ENCODE measurements at places on chromosomes 5 and 9. TPM values are rescaled to one million over a fixed set of nuclear protein-coding genes. Genes with fewer than 3 reads are reported as not detected.

CARTPT gene
- total RNA-seq = not detected

GRCh38 chr9:94656200-94656599 lies 16.9 kb upstream of the FBP1 start:
- H3K4me3 ChIP-seq = peak overlapping the region; percentile 56
- H3K27me3 ChIP-seq = peaks cover 2% of the 10 kb centered on the region
- no peaks in the 10 kb centered on the region for H3K36me3 ChIP-seq
- DNase-seq = peak; percentile 51
- peaks cover 22% of the 10 kb centered on the region for H3K4me1 ChIP-seq

LCN2 gene
- total RNA-seq = not detected

- peaks cover 68% of the 10 kb centered on the region for H3K4me1 ChIP-seq
- no peaks in the 10 kb centered on the region for H3K27me3 ChIP-seq
These were observed 1.2 kb upstream of the RNF44 start for GRCh38 chr5:176538230-176538988.

DNA sequence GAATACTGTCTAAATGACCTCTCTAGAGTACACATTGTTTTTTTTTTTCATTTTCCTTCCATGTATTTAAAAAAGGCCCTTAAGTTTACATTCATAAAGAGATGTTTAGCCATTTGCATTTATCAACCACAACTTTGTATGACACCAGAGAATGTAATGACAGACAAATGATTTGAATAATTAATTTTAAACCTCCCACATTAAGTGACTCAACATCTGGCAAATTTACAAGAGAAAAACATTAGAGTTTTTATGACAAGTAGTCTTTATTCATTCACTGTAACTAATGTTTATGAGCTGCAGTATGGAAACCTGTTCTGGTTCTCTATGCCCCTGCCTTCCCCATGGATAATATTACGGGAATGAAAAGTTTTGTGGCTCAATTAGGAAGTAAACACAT lies 1093.8 kb upstream of the CDH9 start:
- H3K27me3 ChIP-seq = no peaks in the 10 kb centered on the region
- H3K36me3 ChIP-seq = no peaks in the 10 kb centered on the region
- H3K4me1 ChIP-seq = no peaks in the 10 kb centered on the region
- no peak for DNase-seq
- no peak overlapping the region for H3K27ac ChIP-seq

- no peak overlapping the region for H3K4me3 ChIP-seq
- H3K27me3 ChIP-seq = no peaks in the 10 kb centered on the region
- no peak overlapping the region for H3K27ac ChIP-seq
- H3K36me3 ChIP-seq = peaks cover 3% of the 10 kb centered on the region
These were observed 353.7 kb downstream of the ARL15 start for GRCh38 chr5:53956632-53957031.

PCDHB14 gene
- total RNA-seq = not detected

DOK3 gene
- total RNA-seq = 3.7 TPM

DNA sequence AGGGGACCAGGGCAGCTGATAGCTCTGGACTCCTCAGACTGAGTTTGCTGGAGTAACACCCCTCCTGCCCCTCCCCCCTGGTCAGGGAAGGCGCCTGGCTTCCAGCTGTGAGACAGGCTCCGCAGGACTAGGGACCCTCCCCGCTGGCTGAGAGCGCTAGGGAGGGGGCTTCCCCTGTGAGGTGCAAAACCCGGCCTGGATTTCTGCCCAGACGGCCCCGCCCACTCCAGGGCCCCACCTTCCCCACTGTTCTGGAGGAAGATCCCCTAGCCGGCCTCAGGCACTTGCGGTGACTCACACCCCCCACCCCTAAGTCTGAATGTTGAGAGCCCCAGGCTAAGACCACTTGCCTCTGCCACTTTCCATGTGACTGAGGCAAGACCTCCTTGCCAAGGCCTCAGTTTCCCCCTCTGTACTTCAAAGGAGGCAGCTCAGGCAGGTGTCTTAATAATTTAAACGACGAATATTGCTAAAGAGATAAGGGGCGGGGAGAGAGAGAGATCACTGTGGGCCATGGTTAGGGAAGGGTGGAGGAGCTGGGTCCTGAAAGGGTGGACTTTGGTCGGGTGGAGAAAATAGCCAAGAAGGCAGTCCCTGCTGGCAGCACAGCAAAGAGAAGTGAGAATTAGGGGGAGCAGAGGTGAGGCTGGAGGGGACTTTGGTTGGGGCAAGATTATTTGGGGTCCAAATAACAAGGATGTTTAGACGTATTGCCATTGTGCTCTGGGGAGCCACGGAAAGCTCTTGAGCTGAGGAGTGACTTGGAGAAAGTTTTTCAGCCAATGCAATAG lies 1.0 kb upstream of the DAB2IP start:
- H3K36me3 ChIP-seq = no peaks in the 10 kb centered on the region
- H3K4me3 ChIP-seq = no peak overlapping the region
- no peak overlapping the region for H3K27ac ChIP-seq
- peaks cover 6% of the 10 kb centered on the region for H3K4me1 ChIP-seq

GRCh38 chr9:129596541-129597331 lies 24.2 kb downstream of the C9orf50 start:
- no peak for DNase-seq
- peaks cover 30% of the 10 kb centered on the region for H3K4me1 ChIP-seq
- no peaks in the 10 kb centered on the region for H3K27me3 ChIP-seq
- peak overlapping the region; percentile 35 for H3K4me3 ChIP-seq
- peaks cover 7% of the 10 kb centered on the region for H3K36me3 ChIP-seq

- no peak overlapping the region for H3K27ac ChIP-seq
- no peak for DNase-seq
- H3K4me1 ChIP-seq = no peaks in the 10 kb centered on the region
- no peak overlapping the region for H3K4me3 ChIP-seq
- no peaks in the 10 kb centered on the region for H3K36me3 ChIP-seq
These were observed 98.9 kb downstream of the CFAP95 start for GRCh38 chr9:69919461-69920061.

GRCh38 chr5:31825518-31826068 lies 186.7 kb downstream of the PDZD2 start:
- H3K4me3 ChIP-seq = no peak overlapping the region
- DNase-seq = peak; percentile 5
- no peaks in the 10 kb centered on the region for H3K36me3 ChIP-seq
- H3K27ac ChIP-seq = no peak overlapping the region
- peaks cover 4% of the 10 kb centered on the region for H3K4me1 ChIP-seq

Data from activated T-helper 1 cell treated with anti-CD3 and anti-CD28 coated beads, Interleukin-12 subunit alpha, Interleukin-12 subunit beta, Interleukin-2, Interleukin-4 antibody, amounts not matched to agents 30 ng/mL and 10 ng/mL and 1 ng/mL, durations not matched to agents 14 hours and 24 hours and 36 hours (primary cell).